Calu3 (cell line): ENCODE measurements at places on chromosomes 12 and 14.

GRCh38 chr12:95158919-95159318, 58.3 kb downstream of the FGD6 start:
- DNase-seq: no peak

- DNase-seq: no peak
These were observed 10.4 kb downstream of the CPNE6 start for GRCh38 chr14:24081739-24082211.

DNA sequence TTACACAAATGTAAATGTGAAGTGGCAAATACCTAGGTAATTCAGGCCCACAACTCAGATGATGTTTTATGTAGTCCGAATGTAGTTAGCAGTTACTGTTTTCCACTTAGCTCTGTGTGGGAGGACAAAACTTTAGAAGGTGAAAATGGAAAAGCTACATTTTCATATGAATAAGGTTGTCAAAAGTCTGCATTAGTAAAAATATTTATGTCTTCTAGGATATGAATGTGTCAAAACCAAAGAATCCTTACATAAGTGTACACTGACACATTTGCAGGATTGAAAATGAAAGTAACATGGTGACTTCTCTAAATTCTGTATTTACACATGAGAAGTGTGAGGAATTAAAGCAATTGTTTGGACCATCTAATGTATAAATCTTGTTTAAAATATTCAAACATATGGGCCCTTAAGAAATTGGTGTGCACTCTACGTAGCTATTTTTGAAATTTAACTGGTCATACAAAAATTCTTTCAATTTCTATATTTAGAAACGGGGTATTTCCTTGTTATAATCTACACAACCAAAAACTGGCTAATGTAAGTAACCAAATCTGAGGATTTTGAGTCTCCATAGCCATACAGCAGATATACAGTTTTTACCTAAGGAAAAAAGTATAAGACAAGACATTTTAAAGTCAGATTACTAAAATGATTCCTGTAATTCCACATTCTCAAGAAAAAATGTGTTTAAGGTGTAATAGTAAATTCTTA, 5.4 kb downstream of the CDKN1B start:
- no peak for DNase-seq

DNA sequence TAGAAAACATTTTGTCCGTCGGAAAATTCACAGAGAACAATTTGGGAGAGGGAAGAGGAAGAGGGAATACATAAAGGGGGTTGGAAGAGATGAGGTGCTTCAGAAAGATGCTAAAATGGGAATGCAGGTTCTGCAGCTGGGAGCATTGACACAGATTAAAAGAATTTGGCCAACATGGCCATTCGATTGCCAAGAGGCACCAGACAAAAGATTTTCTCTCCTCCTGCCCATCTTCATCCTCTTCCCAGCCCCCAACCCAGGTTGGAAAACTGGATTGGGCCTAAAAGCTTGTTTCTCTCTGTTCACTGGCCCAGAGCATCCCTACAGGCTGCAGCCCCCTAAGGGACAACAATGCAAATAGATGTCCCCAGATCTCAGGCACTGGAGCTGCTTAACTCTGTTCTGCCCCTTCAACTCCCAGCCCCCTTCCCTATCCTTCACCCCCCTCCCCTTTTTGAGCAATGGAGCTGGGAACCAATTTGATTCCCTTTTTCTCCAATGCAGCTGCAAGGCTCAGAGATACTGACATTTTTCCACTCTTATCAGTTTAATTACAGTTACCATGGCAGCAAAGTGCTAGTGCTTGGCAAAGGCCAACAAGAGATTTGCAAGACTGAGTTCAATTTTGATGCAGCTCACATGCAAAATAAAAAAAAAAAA, 1.9 kb downstream of the LMO3 start:
- DNase-seq: no peak
